ENCODE measurements at places on chromosomes 13 and 19.

GRCh38 chr13:45464141-45464686, 525 bp upstream of the COG3 start:
- DNase-seq, result no peak

GRCh38 chr13:96948127-96948526, 46.1 kb downstream of the OXGR1 start:
- DNase-seq, result no peak

- DNase-seq, result no peak
Measured at GRCh38 chr19:46902402-46902766, 41.6 kb downstream of the ARHGAP35 start.

DNA sequence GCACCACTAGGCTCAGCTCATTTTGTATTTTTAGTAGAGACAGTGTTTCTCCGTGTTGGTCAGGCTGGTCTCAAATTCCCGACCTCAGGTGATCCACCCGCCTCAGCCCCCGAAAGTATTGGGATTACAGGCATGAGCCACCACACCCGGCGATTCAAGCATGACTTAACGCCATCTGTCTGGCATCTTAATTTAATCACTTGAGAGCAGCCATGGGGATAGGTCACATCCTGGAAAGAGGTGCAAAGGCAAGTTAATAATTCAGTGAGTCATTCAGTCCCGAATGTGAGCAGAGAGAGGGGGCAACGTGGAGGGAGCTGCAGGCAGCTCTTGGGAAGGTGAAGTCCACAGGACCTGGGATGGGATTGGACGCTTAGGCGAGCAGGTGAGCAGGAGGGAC, 31.7 kb upstream of the USP29 start:
- no peak for DNase-seq

- no peak for DNase-seq
Measured at GRCh38 chr13:95032121-95032520, 269.1 kb downstream of the ABCC4 start.

- no peak for DNase-seq
Measured at GRCh38 chr19:49855676-49856573, 5.0 kb downstream of the PTOV1 start.

GRCh38 chr13:104592545-104593250, 1526.5 kb upstream of the SLC10A2 start:
- no peak for DNase-seq

- no peak for DNase-seq
Measured at GRCh38 chr19:17721821-17722220, 2.5 kb downstream of the MAP1S start.

GRCh38 chr19:1489463-1490310, 463 bp downstream of the PCSK4 start:
- no peak for DNase-seq

GRCh38 chr13:93744886-93745285, 518.3 kb downstream of the GPC6 start:
- DNase-seq, result no peak

DNA sequence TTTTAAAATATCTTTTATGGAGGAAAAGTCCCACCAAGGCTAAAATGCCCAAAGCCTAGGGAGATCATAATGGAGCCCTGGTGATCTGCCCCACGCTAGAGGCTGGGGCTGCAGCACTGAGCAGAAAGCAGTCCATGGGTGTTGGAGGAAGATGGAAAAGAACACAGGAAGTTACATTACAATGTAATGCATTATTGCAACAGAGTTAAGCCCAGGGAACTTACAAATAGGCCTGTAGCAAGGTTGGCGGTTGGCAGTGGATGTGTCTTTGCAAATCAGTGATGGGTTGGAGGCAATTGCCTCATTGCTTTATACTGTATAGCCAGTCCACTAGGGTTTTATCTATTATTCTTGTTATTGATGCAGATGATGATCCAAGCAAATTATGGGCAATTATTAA, 399.9 kb downstream of the NDFIP2 start:
- no peak for DNase-seq

- DNase-seq, result no peak
Measured at GRCh38 chr13:51923983-51924539, 62.3 kb downstream of the CCDC70 start.

GRCh38 chr13:76672420-76672819, 213.8 kb downstream of the KCTD12 start:
- no peak for DNase-seq

- no peak for DNase-seq
Measured at GRCh38 chr19:23528376-23528775, 133.1 kb upstream of the ZNF91 start.

DNA sequence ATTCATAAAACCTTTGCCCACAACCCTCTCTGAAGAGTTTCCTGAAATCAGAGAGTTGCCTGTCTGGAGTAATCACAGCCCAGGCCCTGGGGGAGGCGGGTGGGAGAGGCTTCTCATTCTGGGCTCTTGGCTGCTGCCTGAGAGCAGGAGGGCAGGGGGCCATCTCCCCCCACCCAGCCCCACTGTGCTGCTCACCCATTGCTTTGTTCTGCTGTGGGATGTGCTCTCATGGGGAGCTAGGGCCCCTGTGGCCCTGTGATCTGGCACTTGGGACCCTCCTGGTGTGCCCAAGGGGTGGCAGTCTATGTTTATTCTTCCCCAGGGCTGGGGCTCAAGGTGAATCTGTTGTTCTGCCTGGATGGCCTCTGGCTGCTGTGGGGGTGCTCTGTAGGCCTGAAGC, 6.1 kb downstream of the KCTD15 start:
- no peak for DNase-seq

DNA sequence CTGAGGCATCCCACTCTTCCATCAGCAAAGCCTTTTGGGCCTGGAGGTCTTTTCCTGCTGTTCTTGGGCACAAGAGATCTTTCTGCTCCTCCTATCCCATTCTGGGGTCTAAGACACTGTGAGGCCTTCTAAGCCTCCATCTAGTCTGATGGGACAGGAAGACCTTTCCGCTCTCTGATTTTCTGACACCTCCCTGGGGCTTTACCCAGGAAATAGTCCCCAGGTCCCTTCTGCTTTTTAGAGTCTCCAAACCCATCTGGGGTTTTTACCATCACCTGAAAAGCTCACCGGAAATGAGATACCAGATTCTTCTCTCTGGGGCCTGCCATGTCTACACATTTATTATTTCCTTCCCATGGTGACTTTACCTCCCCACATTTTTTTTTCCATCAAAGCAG, 21.1 kb downstream of the CLEC17A start:
- DNase-seq, result no peak

- no peak for DNase-seq
Measured at GRCh38 chr19:20279516-20279915, 112.5 kb downstream of the ZNF486 start.

- DNase-seq, result no peak
Measured at GRCh38 chr13:100921139-100921538, 246.5 kb upstream of the TMTC4 start.

- no peak for DNase-seq
Measured at GRCh38 chr13:24627946-24628345, 52.3 kb upstream of the ATP12A start.

DNA sequence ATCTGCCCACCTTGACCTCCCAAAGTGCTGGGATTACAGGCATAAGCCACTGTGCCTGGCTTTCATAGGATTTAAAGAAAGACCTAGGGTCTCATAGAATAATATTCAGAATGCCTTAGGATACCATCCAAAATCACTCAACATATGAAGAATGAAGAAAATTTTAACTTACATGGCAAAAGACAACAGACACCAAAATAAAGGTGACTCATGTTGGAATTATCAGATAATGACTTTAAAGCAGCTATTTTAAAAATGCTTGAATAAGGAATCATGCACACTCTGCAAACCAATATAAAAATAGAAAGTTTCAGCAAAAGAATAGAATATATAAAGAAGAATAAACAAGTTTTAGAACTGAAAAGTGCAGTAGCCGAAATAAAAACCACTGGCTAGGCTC, 29.3 kb downstream of the ZNF566 start:
- no peak for DNase-seq
